ENCODE measurements at places on chromosomes 1 and 21. TPM values are rescaled to one million over a fixed set of nuclear protein-coding genes. Genes with fewer than 3 reads are reported as not detected.

GRCh38 chr1:78153092-78153736 lies 107.4 kb downstream of the GIPC2 start:
- no peak for DNase-seq

DNA sequence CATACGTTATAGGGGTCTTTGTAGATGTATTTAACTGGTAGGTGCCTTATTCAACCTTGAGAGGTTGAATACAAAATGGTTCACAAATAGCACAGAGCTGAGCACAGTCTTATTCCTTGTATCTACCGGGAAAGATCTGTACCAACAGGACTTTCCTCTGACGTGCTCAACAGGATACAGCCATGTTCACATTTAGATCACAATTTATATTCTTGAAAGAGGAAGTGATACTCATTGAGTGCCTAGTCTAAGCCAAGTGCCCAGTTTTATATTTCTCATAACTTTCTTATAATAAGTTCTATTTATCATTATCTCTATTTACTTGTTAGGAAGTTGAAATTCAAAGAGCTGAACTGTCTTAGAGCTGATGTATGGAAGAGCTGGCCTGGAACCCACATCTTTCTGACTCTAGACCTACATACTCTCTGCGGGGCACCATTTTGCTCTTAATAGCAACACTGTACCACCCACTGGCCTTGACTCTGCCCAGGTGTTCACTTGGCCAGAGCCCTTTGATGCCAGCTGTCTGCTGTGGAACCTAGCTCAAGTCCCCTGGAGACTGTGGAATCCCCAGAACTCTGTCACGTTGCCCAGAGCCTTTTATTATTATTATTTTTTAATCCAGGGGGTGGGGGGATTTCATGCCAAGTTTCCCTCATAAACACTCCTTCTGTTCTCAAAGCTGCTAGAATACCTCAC lies 156.2 kb downstream of the TPR start:
- DNase-seq, result no peak

DNA sequence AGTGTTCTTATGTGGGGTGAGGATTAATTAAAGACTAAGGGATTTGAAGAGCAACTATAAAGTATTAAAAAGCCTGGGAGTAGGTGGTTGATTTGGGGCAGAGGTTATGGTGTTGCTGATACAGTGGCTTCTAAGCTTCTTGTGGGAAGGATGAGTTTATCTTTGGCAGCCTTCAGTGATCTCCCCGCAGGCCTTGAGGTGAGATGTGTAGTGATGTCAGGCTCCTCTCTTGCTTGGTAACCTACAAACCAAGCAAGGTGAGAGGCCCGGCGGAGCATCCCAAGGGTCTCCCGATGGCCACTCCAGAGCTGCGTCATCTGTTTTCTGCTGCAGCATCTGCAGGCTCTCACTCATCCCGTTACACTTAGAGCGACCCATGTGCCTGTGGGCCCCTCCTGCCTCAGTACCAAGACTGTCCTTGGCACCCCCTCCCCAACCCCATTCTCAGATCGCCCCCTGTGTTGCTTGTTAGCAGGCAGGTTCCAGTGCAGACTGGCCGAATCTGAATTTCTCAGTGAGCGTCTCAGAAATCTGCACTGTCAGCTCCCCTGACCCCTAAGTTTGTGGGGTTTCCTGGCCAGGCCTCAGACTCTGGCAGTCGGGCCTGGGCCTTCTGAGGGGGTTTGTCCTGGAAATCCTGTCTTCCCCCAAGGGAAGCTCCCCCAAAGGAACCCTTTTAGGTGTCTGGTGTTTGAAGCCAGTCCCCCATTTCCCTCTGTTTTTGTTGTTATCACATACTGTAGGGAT lies 77.9 kb downstream of the GALNT2 start:
- DNase-seq, result no peak

GRCh38 chr1:155277902-155278688 lies 832 bp downstream of the HCN3 start:
- peak; percentile 50 for DNase-seq

- no peak for DNase-seq
Measured at GRCh38 chr1:22123071-22123390, 19.9 kb downstream of the WNT4 start.

DNA sequence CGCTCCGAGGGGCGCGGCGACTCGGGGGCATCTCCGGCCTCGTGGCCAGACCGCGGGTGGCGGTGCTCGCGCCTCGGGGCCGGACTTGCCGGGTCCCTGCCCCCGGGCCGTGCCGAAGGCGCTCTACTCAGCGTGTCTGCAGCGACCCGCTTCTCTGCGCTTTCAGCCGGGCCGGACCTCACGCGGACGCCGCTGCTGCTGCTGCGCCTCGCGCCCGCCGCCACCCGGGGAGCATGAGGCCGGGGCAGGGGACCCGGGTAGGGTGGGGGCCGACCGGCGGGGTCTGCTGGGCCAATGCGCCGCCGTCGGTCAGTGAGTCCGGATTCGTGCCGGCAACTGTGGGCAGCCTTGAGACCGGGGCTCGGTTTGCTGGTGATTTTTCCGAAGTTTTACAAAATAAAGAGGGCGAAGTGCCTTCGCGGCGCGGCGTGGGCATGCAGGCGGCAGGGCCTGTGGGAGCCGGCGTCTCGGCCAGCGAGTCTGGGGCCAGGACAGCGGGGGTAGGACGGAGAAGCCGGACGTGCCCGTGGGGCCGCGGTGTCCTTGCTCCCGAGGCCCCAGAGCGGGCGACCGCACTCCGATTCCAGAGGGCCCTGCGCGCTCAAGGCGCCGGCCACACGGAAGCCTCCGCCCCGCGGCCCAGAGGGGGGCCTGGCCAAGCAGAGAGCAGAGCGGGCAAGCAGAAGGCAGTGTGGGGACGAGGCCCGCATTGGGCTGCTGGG lies 749 bp downstream of the FAM163A start:
- peak; percentile 22 for DNase-seq

GRCh38 chr1:51506537-51506936 lies 12.5 kb downstream of the EPS15 start:
- DNase-seq, result peak; percentile 32

DNA sequence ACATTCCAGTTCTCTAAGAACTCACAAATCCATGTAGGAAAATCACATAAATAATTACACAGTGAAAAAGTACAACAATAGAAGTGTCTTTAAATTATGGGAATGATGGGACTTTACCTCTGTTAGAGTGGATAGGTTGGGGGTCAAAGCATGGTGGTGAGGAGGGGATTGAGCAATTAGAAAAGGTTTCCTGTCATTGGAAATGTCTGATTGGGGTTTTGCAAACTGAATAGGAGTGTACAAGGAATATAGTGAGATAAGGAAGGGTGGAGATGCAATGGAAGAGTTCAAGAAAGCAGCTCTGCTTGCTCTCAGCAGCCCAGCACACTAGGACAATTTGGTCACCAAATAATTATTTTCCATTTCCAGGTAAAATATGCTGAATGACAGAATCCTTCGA lies 238.8 kb downstream of the ST6GALNAC3 start:
- no peak for DNase-seq

DNA sequence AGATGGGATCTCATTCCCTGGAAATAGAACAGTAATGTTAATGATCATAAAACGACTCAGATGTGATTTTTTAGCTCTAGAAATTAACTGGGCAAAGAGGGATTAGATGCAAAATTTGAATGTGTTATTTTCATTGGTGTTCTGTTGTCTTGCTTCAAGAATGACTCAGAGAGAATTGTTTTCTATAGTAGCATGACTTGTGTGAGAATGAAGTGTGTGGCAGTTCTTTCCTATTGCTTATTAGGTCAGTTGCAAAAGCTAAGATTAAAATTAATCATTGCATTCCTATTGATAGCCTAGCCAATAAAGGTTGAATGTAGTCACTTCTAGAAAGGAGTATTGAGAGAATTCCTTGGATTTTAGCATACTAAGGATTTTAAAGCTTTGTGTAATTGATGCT lies 22.9 kb downstream of the SPEN start:
- no peak for DNase-seq

- no peak for DNase-seq
Measured at GRCh38 chr1:184160236-184160635, 108.7 kb downstream of the TSEN15 start.

DNA sequence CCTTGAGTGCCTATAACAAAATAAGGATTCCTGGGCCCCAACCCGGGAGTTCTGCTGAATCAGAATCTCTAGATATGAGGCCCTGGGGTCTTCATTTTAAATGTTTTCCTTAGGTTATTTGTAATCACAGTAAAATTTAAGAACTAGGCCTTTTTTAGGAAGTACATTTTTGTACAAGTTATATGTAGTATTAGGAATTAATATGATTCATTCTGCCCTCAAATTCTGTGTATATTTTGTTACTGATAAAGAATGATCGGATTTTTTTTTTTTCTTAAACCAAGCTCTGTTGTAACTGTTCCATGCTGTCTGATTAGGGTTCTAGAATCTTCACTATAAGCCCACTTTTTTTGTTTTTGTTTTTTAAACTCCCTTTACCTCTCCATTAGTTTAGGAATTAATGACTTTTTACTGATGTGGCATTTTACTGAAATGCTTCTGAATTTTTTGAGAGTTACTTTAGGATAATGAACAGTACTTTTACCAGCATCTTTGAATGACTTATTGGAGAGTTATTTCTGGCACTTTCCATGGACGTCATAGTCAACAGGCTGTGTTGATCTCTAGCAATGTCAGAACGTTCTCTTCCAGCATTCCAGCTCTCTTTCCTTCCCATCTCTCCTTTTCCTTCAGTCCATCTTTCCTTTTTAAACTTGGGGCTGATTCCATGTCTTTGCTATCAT lies 48.3 kb downstream of the CLIC4 start:
- no peak for DNase-seq

The CYP4X1 gene
- total RNA-seq, result not detected

The ADAMTS1 gene
- total RNA-seq, result 172 TPM

The THRAP3 gene
- total RNA-seq, result 84.6 TPM

The CYP4A22 gene
- total RNA-seq, result not detected
